ENCODE measurements at places on chromosomes 5 and 9.

- no peak for DNase-seq
Observed at GRCh38 chr5:169344629-169345028, 43.7 kb upstream of the SLIT3 start.

DNA sequence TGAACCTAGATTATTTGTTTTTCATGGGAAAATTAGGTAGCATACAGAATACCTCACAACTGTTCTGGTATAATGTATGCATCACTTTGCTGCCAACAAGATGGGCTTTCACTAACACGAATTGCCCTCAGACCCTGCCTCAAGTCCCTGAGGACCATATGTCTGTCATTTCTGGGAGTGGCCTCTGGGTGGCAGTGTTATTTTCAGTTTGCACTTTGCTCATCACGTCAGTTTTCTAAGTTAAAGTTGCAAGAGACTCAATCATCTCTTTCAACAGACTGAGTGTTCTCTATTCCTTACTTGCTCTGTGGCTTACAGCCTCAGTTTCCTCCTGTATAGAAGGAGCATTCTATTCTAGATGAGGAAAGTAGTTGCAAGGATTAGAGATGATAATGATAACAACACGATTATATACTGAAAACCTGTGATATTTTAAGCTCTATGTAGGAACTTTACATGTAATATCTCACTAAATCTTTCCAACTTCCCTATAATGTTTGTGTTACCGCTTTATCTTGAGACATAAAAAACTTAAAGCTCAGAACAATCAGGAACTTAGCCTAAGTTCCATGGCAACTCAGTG is 55.7 kb downstream of the TSSK1B start:
- peak; percentile 50 for DNase-seq

- no peak for DNase-seq
Observed at GRCh38 chr9:13674926-13675637, 395.6 kb upstream of the MPDZ start.

- DNase-seq = no peak
Observed at GRCh38 chr5:95424016-95424415, 32.9 kb downstream of the FAM81B start.

DNA sequence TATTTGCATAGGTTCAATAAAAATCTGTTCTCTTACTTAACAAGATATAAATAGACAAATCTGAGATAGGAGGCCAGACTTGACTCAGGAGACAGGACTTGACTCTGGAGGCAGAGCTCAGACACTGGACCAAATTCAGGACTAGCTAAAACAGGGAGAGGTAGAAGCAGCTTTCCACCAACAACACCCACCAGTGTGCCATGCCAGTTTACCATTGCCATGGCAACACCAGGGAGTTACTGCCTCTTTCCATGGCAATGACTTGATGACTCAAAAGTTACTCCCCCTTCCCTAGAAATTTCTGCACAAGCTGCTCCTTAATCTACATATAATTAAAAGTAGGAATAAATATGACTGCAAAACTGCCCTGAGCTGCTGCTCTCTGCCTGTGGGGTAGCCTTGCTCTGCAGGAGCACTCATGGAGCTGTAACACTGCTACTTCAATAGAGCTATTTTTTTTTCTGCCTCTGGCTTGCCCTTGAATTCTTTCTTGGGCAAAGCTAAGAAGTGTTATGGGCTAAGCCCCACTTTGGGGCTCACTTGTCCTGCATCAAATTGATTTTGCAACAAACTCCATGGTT is 473.0 kb downstream of the PLK2 start:
- DNase-seq = peak; percentile 24

GRCh38 chr5:133399247-133399891 is 213.0 kb downstream of the FSTL4 start:
- no peak for DNase-seq

GRCh38 chr9:106637486-106637885 is 225.5 kb upstream of the ZNF462 start:
- DNase-seq = no peak

GRCh38 chr5:59097116-59097515 is 514.2 kb downstream of the RAB3C start:
- DNase-seq = peak; percentile 50

DNA sequence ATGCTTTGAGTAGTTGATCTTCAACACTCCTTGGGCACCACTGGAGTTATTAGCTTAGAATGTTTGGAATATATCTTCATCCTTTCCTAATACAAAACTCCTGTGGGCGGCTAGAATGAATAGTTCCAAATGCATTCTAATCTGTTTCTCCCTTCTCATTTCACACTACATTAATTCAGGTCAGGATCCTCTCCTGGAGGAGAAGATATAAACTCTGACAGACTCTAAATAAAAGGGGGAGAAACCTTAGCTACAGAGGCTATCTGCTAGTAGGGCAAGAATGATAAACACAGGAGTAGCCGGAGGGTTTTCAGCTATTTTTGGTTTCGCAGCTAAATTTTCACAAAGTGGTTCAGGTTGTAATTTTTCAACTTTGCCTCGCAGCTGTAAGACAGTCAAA is 45.2 kb upstream of the FAM240B start:
- DNase-seq = no peak

GRCh38 chr9:98485706-98486105 is 223.0 kb downstream of the GABBR2 start:
- DNase-seq = no peak

DNA sequence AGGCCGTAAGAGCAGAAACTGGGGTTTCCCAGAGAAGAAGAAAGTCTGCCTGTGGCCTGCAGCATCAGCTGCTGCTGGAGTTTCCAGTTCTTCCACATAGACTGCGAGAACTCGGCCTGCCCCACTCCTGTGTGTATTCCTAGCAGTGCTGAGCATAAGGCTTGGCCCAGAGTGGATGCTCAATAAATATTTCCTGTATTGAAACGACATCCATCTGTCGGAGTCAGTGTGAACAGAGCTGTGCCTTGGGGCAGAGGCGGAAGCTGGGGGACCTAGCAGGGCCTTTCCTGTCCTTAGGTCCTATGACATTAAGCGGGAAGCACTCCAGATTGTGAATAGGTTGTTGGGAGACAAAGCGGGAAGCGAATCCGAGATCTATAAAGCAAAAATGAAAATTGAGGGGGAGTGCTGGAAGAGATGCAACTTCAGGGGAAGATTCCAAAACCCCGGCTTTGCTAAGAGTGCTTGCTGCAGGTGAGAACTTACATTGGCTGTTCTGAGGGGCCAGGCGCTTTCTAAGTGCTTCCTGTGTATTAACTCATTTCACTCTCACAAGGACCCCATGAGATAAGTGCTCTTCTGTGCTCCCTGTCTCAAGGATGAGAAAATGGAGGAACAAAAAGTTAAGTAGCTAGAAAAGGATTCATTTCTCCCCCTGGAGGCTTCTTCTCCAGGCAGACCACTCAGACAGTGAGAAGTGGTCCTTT is 76.1 kb upstream of the CXCL14 start:
- no peak for DNase-seq

GRCh38 chr9:109329638-109330258 is 8.9 kb upstream of the EPB41L4B start:
- no peak for DNase-seq

DNA sequence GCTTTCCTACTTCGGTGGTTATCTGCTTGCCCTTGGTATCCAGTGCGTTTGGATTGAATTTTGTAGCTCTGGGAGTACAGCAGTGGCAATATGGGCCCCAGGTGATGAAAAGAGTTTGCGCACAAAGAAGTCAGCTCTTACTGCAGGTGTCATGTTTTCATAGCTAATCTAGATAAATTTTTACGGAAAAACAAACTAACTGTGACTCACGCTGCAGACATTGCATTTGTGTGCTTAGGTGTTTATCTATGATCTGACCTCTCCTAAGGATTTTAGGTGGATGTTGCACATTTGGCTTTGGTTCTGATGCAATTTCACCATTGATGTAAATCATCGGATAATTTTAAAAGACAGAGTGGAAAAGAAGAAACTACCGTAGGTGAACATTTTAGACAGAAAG is 92.1 kb downstream of the VCAN start:
- DNase-seq = no peak

- DNase-seq = no peak
Observed at GRCh38 chr5:123155446-123155960, 66.5 kb downstream of the PRDM6 start.

DNA sequence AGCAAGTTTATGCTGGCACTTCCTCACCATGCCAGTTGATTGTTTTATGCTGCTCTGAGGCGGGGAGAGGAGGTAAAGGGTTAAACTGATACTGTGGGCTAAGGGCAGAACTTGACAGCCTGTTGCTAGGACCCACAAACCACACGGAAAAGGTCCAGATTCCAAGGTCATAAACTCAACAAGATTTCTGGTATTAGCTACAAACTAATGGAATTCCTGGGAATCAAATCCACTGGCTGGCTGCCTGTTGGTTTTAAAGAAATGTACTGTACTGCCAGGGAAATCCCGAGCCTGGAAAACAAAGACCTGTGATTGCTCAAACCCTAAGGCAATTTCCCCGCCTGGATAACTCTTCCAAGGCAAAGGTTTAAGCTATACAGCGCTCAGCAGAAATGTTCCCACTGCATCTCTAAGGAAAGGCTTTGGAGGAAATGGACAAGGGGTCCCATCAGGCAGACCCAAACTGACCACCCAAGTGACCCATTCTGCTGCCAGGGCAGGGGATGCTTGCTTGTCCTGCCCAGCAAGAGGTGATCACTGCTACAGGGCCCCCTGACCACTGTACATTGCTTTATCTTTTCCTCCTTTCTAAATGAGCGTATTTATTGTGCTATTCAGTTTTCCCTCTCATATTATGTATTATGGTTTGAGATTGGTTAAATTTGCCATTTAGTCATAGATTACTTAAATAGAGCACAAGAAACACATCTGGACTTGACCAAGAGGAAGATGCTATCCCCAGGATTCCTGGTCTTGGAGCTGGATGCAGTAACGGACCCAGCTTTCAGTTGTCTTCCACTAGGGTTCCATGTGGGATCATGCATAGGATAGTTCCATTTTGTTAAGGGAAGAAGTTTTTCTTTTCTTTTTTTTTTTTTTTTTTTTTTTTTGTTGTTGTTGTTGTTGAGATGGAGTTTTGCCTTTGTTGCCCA is 124.3 kb downstream of the SUSD1 start:
- peak; percentile 98 for DNase-seq

DNA sequence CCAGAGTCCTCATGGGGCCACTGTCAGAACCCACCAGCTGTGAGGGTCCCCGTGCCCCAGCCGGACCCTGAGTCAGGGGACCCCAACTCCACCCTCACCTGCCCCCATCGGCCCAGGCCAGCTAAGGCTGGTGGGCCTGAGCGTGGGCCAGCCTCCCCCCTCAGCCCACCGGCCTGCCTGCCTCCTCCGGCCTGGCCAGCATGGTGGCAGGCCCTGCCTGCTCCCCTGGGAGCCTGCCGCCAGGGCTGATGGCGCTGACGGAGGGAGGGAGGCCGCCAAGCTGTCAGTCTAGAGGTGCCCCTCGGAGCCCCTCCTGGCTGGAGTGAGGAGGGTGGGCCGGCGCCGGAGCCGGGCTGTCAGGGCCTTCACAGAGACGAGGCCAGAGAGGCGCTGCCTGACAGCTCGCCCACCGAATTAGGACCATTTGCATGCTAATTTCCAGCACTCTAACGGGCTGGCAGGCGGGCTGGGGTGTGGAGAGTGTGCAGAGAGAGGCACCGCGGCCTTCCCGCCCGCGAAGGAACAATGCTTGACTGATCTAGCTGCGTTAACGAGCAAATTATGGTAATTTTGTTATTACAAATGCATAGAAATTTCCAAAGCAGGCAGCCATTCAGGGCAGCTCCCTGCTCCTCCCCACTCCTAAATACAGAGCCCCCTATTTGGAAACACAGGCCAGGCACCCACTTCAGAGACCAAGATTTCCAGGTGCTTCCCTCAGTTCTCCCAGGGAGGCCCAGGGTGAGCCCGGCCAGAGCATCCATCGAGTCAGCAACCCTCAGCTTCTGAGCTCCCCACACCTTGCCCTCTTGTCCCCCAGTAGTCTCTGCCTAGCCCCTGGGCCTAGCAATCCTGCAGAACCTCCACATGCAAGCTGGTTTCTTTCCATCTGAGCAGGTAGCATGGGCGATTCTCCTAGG is 169.3 kb downstream of the PAX5 start:
- DNase-seq = no peak

GRCh38 chr5:92179651-92180050 is 796.5 kb upstream of the ARRDC3 start:
- DNase-seq = no peak

DNA sequence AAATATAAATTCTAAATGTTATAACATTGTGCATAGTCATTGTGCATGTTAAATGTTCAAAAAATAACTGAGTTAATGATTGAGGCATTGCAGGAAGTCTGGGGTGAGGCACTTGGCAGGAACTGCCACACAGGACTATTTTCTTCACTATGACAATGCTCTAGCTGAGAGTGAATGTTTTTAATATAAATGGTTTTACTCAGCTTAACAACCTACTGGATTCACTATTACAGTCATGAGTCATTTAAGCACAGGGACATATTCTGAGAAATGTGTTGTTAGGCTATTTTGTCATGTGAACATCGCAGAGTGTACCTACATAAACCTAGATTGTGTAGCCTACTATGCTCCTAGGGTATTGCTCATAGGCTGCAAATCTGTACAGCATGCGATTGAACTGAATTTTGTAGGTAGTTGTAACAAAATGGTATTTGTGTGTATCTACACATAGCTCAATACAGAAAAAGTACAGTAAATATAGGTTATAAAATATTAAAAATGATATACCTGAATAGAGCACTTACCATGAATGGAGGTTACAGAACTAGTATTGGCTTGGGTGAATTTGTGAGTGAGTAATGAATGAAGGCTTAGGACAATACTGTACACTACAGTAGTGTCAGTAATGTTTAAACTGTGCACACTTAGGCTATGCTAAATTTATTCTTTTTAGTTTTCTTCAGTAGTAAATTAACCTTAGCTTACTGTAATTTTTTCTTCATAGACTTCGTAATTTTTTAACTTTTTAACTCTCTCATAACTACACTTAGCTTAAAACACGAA is 346.1 kb upstream of the PTGER4 start:
- DNase-seq = peak; percentile 56

- no peak for DNase-seq
Observed at GRCh38 chr9:131228988-131229387, 47.3 kb downstream of the FAM78A start.

DNA sequence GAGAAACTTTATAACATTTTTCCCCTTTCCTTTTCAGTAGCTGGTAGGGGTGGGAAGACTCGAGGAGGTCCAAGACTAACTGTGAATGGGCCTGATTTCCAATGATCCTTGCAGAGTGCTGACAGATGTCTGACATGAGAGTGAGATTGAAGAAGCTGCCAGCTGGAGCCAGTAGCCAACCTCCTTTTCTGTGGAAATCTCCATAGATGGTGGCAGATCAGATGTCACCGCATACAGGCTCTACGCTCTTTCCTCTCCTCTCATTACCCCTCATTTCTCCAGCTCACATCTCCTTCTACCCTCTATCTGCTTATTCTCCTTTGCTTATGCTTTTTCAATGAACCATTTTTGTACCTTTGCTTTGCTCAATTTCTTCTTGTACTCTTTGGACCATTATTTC is 395.2 kb upstream of the TNC start:
- DNase-seq = no peak

- DNase-seq = no peak
Observed at GRCh38 chr9:35712762-35713400, 19.1 kb downstream of the TLN1 start.

Data from EL (cell line).